Prostate gland (tissue), 2 donors: ENCODE measurements at places on chromosomes 12 and 14. TPM values are rescaled to one million over a fixed set of nuclear protein-coding genes. Genes with fewer than 3 reads are reported as not detected.

MNAT1 gene
- 16.1 TPM for total RNA-seq

OAS1 gene
- total RNA-seq, result 14.2 TPM

GRCh38 chr14:74664717-74665116 is 48.2 kb downstream of the AREL1 start:
- DNase-seq, result no peak

GRCh38 chr12:64943686-64944085 is 119.2 kb downstream of the TBC1D30 start:
- no peak for DNase-seq

VIPAS39 gene
- 45.4 TPM for total RNA-seq

KSR2 gene
- total RNA-seq, result 1.0 TPM

DNA sequence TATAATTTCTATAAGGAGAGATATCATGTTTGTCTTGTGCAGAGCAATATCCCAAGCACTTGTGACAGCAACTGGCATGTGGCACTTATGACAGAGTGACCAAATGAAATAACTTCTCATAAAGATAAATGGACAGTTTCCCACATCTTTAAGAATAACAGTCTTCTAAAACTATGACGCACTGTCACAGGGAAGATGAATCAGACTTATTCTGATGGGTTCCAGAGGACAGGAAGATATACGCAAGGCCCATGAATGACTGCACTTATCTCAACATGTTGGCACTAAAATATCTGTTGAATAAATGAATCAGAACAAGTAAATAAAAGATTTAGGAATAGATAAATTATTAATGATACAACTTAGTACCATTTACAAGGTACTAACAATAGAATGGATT is 465.8 kb upstream of the SYT1 start:
- DNase-seq, result no peak

DNA sequence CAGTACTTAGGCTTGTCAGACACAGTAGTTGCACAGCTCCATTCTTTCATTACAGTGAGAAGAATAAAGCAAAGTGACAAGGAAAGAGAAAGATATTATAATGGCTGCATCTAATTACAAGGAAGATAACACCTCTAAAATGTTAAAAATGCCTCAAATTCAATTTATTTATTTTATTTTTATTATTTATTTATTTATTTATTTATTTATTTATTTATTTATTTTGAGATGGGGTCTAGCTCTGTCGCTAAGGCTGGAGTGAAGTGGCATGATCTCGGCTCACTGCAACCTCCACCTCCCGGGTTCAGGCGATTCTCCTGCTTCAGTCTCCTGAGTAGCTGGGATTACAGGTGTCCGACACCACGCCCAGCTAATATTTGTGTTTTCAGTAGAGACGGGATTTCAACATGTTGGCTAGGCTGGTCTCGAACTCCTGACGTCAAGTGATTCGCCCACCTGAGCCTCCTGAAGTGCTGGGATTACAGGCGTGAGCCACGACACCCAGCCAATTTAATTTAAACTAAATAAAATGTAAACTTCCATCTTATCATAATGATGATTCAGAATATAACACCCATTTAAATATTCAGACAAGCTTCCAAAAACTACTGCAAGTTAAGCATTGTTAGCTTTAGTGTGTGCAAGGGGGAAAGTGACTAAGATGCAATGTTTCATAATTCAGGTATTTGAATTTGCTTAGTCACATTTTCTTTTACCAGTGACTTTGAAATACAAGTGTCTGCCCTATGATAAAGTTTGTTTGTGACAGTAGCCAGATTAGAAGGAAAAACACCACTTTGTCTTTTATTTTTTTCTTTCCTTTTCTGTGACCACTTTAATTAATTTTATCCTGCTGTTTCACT is 2.4 kb upstream of the CFAP54 start:
- no peak for DNase-seq

DNA sequence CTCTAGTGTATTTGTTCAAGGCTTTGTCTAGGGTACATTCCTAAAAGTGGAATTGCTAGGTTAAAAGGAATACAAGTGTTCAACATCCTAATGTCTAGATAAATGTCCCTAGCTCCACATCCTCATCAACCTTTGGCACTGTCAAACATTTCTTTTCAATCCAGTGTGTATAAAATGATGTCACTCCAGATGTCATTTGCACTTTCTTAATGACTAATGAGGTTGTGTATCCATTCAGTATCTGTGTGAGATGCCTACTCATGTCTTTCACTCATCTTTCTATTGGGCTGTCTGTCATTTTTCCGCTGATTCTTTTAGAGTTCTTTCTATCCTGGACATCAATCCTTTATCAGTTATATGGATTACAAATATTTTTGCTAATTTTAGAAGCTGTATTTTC is 43.3 kb downstream of the ARMH4 start:
- no peak for DNase-seq
